ENCODE measurements at places on chromosomes 2 and 18.

GRCh38 chr2:43831543-43832294, 6.9 kb downstream of the ABCG5 start:
- no peak for DNase-seq

DNA sequence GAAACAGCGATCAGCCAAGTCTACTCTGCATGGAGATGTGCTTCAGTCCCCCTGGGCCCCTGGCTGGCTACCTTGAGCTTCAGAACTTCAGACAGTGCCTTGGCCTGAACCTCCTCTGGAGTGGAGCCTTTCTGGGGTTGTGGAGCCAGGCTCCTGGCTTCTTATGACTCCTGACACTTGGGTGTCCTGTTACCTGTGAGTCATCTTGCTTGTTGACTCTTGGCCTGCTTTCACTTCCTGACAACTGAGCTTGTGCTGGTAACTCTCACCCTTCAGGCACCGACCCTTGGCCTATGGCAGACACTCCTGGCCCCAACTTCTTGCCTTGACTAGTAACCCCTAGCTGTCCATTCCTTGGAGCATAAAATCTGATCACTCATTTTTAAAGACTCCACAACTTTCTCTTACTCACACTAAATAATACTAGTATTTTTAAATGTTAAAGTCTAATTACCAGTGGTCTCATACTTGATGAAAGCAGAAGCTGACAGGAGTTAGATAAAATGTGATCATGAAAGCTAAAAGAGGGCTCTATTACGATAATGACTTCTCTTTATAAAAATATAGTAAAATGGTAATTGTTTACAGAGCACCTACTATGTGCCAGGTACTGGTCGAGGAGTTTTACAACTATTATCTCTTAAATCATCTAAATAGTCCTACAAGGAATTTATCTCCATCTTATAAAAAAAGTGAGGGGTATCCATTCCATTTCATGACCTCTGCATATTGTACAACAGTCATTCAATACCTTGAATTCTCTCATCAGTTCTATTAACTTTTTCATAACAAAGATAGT, 46.3 kb upstream of the VIT start:
- DNase-seq = no peak

DNA sequence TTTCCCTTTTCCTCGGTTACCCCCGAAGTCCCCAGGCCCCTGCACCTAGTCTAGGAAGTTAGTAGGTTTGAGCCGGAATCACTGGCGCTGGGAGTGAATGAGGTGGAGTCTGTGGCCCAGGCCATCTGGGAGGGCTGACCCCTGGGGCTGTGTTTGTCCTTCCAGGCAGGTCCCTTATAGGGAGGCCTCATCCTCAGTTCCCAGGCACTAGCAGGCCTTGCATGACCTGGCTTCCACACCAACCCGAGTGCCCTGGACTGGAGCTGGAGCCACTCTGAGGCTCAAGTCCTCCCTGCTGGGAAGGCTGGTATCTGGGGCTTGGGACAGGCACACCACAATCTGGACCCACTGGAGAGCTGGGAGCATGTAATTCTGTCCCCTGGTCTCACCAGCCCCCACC, 111.0 kb downstream of the DYSF start:
- no peak for DNase-seq

DNA sequence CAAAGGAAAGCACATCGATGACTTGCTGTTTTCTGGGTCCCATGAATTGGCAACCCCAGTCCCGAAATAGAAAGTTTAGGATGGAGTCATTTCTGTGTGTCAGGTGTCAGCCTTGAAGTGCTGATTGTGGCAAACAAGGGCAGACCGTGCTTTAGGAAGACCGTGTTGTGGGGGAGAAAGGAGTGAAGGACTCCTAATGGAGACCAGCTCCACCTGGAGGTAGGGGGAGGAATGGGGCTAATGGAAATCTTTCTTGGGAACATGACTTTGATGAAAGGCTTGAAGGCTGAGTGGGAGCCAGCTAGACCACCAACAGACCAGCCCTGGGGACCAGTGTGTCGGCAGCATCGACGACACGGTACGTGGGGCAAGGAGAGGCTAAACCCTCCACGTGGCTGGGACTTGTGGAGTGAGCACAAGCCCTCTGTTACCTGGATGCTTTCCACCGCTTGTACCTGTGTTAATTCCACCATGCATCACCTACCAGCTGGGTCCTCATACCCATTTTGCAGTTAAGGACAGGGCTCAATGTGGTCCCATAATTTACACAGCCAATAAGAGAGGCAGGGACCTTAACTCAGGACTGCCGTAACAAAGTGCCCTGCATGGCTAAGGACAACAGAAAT, 104.2 kb downstream of the SH3BP4 start:
- no peak for DNase-seq

DNA sequence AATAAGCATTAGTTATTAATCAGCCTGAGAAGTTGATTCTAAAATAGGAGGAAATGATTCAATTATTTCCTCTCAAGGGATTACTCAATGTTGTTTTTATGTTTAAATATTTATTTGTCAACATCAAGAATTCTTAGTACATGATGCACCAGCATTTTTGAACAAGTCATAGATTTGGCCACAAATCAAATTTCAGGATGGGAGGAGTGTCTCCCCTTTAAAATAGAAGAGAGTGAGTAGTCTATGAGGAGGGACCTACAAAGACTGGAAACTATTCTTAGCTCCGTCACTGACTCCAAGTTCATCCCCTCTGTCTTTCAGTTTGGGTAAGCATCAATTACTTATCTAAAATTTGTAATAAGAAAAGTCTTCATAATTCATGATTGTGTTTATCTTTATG, 18.6 kb upstream of the IL18R1 start:
- no peak for DNase-seq

- no peak for DNase-seq
Observed at GRCh38 chr2:230913406-230914143, 11.5 kb downstream of the GPR55 start.

- DNase-seq = no peak
Observed at GRCh38 chr2:134401789-134402188, 147.9 kb downstream of the MGAT5 start.

- DNase-seq = no peak
Observed at GRCh38 chr2:190551928-190552327, 17.4 kb upstream of the NEMP2 start.

DNA sequence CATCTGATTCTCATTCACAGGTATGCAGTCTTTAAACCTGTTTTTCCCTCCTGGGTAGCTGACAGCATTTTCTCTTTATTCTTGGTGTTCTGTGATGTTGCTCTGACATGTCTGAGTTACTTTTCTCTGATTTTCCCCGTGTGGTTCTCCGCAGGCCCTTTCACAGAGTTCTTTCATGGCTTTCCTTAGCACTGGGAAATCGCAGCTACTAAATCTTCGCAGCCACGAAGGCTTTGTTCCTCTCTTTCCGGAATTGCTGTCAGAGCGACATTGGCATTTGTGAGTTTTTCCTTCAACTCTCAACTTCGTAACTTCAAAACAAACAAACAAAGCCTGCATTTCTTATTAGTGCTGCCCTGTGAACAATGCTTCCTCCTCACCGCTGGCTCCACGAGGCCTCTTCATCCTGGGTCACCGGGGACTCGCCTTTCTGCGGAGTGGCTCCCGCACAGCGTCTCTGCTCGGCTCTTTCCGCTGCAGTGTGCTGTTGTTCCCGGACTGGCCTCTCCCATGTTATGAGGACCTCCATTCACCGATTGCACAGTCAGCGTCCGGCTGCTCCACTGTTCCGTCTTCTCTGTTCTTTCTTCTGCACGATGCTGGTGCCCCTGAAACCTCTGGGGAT, 16.1 kb downstream of the COLEC11 start:
- DNase-seq = no peak

- no peak for DNase-seq
Observed at GRCh38 chr2:222973237-222973636, 78.8 kb upstream of the KCNE4 start.

DNA sequence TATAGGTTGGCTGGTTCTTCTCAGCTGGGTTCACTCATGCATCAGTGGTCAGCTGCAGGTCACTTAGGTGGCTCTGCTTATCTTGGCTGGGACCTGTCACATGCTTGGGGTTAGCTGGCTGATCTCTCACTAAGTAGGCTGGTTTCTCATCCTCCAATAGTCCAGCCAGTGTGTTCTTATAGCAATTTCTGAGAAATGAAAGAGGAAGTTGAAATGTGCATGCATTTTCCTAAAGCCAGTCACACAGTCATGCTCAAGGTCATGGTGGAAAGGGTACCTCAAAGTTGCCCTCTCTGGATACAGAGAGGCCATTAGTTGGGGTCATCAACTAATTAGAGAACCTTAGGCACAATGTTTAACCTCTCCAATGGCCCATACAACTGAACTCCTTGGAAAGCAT, 64.4 kb downstream of the KLHL29 start:
- no peak for DNase-seq

DNA sequence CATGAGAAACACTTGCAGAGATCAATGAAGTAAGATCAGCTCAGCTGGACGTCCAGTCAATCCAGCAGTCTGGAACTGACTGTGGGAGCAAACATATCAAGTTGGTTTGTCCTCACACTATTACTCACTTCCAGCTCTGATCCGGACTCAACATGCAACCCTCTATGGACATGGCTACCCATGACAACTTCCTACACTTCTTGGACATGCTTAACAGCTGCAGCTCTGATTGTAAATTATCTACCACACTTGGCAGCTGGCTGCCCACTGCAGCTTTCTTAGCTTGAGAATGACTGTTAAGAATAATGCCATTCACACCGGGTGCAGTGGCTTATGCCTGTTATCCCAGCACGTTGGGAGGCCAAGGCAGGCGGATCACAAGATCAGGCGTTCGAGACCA, 429.8 kb downstream of the EPHA4 start:
- no peak for DNase-seq

GRCh38 chr2:232535761-232536530, 3.5 kb upstream of the CHRNG start:
- no peak for DNase-seq

DNA sequence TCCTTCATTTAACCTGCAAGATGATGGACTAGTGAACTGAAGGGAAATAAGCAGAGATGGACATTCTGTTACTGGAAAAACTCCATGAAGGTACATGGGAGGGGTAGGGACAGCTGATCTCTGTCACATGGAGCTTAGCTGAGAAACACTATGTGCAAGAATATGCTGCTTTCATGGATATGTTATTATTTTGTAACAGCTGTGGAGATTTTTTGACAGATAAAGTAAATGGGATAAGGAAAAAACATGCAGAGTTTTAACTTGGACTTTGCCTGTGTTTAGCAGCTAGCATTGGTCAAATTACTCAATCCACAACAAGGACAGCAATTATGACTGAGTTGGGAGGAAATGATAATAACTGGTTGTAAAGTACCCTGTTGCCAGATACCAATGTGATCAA, 28.7 kb upstream of the HNRNPA3 start:
- DNase-seq = no peak

DNA sequence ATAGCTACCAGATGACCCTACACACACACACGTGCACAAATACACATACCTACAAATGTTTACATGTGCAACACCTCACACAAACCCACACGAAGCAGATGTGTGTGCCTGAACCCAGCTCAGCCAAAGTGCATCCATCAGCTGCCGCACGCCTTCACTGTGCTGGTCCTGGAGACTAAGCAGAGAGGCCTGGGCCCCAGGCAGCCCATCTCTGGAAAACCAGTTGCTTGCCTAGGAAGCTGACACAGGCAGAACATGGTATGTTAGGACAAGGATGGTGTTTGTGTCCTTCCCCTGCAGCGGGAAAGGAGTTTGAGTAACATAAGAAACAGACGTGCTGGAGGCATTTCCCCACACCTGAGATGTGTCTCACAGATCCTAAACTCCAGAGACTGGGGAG, 86.7 kb downstream of the SEPTIN10 start:
- no peak for DNase-seq

- DNase-seq = no peak
Observed at GRCh38 chr18:48325115-48325665, 84.0 kb downstream of the ZBTB7C start.

- DNase-seq = no peak
Observed at GRCh38 chr2:114507744-114508143, 65.3 kb downstream of the DPP10 start.

DNA sequence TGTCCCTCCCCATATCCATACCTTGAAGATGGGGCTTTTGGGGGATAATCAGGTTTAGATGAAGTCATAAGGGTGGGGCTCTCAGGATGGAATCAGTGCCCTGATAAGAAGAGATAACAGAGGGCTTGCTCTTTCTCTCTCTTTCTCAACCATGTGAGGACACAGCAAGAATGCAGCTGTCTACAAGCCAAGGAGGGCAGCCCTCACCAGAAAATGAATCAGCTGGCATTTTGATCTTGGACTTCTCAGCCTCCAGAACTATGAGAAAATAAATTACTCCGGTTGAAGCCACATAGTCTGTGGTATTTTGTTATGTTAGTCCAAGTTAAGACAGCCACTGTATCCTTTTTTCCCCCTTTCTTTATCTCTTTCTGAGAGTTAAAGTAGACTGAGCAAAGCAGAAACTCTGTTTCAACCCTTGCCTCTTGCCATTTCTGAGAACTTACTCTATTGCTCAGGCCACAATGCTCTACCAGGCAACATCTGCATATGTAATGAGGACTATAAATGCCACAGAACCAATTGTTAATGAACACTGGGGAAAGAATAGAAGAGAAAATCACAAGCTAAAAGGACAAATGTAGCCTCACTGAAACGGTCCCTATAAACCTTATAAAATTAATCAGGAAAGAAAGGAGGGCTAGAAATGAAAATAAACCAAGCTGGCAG, 56.9 kb downstream of the SRBD1 start:
- no peak for DNase-seq

DNA sequence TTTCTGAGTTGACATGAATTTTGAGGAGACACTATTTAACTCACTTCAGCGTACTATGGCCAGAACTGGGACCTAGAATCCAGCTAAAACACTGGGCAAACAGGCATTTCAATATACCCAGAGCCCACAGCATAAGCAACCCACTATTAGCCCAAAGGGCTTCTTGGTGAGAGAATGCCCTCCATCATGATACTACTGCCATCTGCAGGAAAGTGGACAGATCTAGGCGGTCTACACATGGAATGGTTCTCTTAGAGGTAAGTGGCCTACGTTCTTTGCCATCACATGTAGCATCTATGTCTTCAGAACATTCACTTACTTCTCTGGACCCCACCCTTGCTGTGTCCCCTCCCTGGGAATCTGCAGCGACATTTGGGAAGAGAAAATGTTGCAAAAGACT, 181.3 kb upstream of the LINC00305 start:
- no peak for DNase-seq

DNA sequence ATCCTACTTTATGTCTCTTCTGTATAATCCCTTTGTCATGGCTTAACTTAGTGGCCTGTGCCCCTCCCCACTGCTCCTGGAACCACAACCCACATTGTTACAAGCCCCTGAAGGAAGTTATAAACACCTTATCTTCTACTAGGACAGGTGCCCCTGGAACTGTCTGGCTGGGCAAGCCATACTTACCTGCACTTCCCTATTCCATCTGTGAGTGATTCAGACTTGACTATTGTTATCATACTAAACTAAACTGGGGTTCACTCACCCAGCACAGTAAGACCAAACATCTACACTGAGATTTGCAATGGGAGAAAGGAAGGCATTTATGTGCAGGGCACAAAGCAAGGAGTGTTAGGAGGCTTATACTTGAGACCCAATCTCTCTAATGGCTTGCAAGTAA, 3.7 kb upstream of the UGT1A6 start:
- DNase-seq = no peak

DNA sequence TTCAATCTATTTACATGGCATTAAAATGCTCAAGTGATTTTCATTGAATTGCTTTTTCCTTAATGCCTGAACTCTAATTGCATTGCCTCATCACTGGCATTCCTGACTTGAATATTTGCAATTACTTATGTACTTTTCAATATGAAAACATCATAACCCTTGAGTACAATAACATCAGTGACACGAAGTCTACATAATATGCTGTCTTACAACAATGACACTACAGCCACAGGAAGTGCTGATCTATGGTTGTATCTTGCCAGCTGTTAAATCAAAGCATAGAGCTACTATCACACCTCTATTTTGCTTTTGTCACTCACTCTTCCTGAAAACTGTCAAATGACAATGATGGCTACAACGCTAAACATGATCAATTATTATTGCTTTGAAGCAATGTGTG, 156.9 kb downstream of the CCDC102B start:
- no peak for DNase-seq

Measured in NCI-H774 (cell line).